ENCODE measurements at places on chromosomes 4 and X.
A peak's percentile ranks its signal among the peaks of the same experiment; 100 is the strongest.

DNA sequence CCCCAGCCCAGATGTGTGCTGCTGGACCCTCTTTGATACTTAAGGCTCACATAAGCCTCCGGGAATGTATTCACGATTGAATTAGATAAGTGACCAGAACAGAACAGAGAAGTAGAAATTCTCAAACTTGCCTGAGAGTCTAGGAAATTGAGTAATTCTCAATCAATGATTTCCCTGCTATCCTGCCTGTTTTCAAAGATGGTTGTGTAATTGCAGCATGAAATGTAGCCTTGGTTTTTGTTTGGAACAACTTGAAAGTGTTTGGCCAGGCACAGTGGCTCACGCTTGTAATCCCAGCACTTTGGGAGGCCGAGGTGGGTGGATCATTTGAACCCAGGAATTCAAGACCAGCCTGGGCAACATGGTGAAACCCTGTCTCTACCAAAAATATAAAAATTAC lies 41.2 kb downstream of the TNIP2 start:
- no peak for DNase-seq

DNA sequence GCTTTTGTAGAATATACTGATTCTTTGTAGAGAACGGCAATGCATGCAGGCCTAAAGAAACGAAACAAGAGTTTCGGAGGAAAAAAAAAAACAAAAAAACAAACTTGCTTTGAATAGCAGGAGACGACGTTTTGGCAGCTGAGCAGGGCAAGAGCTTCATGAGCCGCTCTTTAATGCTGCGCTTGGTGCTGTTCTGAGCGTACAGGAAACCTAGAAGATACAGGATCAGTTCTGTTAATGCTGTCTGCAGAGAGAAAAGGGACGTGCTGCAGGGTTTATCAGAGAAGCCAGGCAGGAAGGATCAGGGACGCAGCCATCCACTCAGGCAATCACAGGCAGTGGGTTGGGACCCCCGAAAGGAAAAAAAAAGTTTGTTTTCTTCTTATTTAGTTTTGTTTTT lies 182.2 kb downstream of the PACRGL start:
- DNase-seq = no peak

GRCh38 chr4:36133086-36133485 lies 111.2 kb downstream of the ARAP2 start:
- no peak for DNase-seq

- DNase-seq = no peak
Measured at GRCh38 chrX:122188751-122189150, 995.3 kb upstream of the GRIA3 start.

- DNase-seq = no peak
Measured at GRCh38 chr4:129808242-129808641, 712.3 kb downstream of the C4orf33 start.

GRCh38 chr4:15654593-15655222 lies 449 bp downstream of the FBXL5 start:
- DNase-seq = peak; percentile 37

DNA sequence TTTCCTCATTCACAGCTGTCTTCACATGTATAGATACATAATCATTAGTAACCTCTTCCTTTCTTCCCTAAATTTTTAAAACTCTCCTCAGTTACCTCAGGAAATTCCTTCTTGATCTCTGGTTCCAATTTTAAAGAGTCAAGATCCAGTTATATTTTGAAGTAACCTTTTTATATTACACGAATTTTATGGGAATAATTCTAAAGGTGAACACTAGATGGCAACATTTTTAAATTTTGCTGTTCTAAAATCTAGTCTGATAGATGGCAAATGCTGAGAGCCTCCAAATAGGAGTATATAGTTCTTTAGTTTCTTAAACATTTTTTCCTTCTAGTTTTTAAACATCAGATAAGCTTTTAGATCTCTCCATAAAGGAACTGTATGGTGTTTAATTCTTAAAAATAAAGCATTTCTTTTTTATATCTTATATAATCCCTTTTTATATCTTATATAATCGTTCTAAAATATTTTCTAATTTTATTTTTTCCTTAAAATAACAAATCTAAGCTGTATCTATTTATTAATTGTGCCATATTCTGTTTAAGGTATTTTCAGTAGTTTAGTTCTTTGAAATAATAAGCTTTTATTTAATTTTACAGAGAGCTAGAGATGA lies 37.9 kb upstream of the PAPSS1 start:
- no peak for DNase-seq

GRCh38 chr4:73936969-73937368 lies 44.9 kb downstream of the PF4 start:
- no peak for DNase-seq

DNA sequence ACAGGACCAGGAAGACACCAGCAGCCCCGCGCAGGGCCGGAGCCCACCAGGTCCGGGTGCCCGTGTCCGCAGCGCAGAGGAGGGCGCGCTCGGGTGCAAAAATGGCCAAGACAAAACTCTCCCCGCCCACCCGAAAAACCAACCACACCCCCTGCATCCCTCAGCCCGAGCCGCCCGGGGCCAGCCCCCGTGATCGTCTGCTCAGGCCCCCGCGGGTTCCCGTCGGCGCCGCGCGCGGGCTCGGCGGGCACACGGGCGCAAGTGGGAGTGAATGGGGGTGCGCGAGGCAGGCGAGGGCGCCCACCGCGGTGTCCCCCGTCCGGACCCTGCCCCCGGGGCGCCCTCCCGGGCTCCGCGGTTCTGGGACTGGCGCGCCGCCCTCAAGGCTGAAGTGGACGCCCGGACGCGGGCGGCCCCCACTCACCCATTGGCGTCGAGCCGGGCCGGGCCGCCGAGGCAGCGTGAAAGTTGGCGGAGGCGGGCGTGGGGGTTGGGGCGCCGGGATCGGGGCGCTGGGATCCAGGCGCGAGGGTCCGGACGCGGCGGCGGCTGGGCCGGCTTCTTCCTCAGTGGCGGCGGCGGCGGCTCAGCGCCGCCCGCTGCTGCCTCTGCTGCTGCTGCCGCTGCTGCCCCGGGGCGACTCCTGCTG lies 393 bp downstream of the SH3KBP1 start:
- DNase-seq = peak; percentile 12

DNA sequence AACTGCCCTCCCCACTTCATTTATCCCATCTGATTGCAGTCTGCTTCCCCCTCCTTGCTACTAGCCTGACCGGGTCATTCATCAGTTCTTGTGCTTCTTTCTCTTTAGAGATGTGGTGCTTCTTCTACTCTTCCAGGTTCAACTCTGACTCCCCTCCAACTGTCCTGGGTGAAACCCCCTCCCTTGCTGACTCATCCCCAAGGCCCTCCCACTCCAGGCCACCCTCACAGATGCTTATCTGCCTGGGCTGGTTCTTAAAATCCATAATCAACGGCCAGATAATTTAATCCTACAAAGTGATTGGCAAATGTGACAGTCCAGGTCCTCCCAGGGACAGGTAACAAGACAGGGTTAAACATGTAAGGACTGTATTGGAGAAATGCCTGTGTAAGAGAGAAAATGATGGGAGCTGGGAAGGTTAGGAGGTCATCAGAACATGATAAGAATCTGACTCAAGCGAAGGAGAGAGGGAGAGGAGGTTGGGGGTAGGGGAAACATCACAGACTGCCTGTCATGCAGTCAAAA lies 182.8 kb upstream of the C1QTNF7 start:
- no peak for DNase-seq

DNA sequence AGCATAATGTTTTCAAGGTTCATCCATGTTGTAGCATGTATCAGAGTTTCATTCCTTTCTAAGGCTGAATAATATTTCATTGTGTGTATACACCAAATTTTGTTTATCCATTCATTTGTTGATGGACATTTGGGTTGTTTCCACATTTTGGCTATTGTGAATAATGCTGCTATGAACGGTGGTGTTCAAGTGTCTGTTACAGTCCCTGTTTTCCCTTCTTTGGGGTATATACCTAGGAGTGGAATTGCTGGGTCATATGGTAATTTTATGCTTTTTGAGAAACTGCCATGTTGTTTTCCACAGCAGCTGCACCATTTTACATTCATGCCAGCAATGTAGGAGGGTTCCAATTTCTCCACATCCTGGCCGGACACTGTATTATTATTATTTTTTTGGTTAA lies 3.4 kb upstream of the USP9X start:
- no peak for DNase-seq

DNA sequence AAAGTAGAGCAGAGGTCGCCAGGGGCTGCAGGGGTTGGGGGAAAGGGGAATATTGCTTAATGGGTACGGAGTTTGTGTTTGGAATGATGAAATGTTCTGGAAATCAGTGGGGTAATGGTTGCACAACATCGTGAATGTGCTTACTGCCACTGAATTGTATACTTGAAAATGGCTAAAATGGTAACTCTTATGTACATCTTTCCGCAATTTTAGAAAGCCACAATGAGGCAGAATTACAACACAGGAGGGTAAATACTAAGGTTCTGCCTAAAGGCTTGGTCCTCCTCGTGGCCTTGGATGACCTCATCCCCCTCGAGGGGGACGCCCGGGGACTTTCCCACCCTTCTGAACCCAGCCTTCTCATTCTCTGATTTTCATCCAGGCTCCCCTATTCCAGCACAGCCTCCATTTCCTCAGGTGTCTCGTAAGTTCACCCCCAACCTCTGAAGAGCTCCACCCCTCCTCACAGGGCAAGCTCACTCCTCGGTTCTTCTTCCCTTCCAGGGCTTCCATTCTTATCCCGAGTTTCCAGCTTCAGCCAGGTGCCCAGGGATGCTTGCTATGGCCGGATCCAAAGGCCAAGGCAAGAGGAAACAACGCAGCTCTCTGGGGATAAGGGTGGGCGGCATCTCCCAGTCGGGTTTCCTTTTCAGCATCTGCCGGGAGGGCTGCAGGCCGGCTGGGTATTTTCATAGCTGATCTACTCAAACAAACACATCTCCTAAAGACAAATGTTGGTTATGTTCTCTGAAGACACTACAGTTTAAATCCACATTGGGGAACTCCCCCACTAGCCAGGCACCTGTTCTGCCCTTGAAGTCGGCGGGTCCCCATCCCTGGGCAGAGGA lies 71.3 kb upstream of the ACSL1 start:
- DNase-seq = no peak

GRCh38 chr4:173167758-173168395 lies 734 bp upstream of the GALNT7 start:
- peak; percentile 17 for DNase-seq

DNA sequence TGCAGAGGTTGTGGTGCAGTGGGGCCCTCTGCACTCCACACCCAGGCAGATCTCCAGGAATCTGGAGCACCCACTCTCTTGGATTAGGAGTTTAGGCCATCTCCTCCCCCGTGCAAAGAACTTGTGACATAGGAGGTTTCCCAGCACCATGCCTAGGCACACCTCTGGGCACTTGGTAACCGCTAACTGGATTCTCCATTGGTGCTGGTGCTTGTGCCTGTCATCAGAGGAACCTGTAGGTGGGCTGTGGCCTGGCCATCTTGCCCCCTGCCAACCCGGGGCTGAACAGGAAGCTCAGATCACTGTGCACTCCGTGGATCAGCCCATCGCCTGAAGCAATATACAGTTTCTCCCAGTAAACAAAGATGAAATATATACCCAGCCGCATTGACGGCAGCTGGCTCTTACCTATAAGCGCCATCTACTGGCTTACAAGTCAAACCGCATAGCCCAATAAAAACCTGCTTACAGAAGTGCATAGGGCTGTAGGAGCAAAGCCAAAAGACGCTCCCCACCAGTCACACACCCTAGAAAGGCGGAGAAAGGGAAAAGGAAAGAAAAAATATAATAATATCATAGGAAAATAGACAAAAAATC lies 19.1 kb upstream of the TEX13B start:
- DNase-seq = peak; percentile 31

DNA sequence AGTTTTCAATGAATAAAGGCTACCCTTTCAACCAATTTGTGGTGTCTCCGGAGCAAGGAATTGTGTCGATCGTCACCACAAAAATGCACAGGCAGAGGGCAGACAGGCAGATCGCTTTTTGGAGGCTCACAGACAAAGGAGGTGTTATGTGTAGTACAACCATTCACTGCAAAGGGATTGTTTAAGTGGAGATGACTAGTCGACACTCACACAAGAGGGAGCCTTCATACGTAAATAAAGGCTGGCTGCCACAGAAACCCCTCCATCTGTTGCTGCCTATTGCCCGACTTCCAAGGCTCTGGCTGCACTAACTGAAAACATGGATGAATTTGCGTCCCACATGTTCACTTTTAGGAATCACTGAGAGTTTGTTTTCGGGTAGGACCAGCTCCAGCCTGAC lies 281.1 kb downstream of the NKX6-1 start:
- no peak for DNase-seq

DNA sequence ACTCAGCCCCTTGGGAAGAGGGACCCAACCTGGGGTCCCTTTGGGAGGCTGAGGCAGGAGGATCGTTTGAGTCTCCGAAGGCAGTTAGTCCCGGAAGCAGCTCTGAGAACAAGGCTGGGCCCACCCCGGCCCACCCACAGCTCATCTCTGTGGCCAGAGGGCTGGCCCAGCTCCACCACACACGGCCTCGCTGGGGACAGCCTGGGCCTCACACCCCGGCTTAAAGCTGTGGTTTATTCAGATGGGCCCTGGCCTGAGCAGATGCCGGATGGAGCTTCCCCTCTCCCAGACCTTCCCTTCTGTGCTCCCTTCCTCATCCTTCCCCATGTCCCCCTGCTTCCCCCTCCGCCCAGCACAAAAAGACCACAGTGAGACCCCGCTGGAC lies 54.4 kb downstream of the FAM53A start:
- DNase-seq = no peak

DNA sequence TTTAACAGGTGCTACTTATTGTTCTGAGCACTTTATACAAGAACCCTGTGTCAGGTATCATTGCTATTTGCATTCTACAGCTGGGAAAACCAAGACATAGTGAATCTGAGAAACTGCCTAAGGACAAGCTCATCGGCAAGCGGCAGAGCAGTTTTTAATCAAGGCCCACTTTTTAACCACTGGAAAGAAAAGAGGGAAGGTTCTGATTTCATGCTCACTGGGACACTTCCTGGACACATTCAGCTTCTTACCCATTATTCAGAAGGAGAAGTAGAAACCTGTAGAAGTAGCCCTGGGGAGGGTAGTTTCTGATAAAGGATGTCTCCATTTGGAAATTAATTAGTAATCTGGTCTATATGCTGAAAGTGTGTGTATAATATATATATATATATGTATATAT lies 2.5 kb upstream of the LNX1 start:
- DNase-seq = no peak

- peak; percentile 70 for DNase-seq
Measured at GRCh38 chr4:177047070-177047850, 254.5 kb upstream of the VEGFC start.

- no peak for DNase-seq
Measured at GRCh38 chrX:45935408-45935807, 609.8 kb downstream of the ZNF674 start.

- DNase-seq = peak; percentile 67
Measured at GRCh38 chr4:122652379-122652778, 31.5 kb upstream of the IL21 start.

- no peak for DNase-seq
Measured at GRCh38 chr4:119675391-119675790, 46.8 kb upstream of the PDE5A start.

GRCh38 chrX:3263681-3264126 lies 82.7 kb downstream of the MXRA5 start:
- no peak for DNase-seq

DNA sequence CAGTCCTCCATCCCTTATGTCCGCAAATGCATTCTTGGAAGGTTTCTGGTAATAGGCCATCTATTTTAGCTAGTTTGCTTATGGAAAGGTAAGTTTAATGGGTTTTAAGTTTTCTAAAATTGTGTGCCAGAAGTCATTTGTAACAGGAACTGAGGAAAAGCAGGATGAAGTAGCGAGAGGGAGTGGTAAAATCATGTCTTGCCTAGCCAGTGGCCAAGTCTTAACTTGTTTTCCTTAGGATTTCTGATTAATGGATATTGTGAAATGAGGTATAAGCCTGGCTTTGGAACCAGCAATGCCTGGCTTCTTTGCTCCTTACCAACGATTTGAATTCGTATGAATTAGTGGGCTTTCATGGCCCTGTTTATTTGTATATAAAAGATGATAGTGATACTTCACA lies 7.3 kb downstream of the SEC24B start:
- DNase-seq = no peak

- DNase-seq = no peak
Measured at GRCh38 chr4:102623622-102624021, 122.5 kb downstream of the NFKB1 start.
